ENCODE measurements at places on chromosomes 13 and 19. TPM values are rescaled to one million over a fixed set of nuclear protein-coding genes. Genes with fewer than 3 reads are reported as not detected.

GRCh38 chr19:45507872-45508416 is 665 bp downstream of the VASP start:
- H3K4me3 ChIP-seq, result peak overlapping the region; percentile 85
- H3K27me3 ChIP-seq, result no peaks in the 10 kb centered on the region
- no peak for DNase-seq
- peaks cover 44% of the 10 kb centered on the region for H3K4me1 ChIP-seq
- peak overlapping the region; percentile 51 for H3K27ac ChIP-seq

DNA sequence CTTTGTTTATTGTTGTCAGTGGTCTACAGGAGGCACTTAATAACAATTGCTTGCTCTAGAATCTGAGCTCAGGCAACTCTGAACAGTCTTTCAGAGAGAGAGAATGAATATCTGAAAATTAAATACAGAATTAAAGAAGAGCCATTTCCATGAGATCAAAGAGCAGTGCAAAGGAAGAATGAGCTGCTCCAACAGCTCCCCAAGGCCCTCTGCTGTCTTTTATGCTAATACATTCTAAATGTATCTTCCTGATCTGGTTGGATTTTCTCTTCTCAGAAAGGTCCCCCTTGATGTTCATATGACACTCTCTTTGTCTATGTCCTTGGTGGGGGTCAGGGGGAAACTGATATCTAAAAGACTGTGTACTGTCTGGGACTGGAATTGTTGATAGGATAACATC is 1029.6 kb downstream of the PCDH9 start:
- no peaks in the 10 kb centered on the region for H3K4me1 ChIP-seq
- no peak for DNase-seq
- H3K27me3 ChIP-seq, result no peaks in the 10 kb centered on the region
- H3K4me3 ChIP-seq, result no peak overlapping the region
- H3K27ac ChIP-seq, result no peak overlapping the region

GRCh38 chr13:39952249-39953233 is 297.1 kb downstream of the COG6 start:
- no peak overlapping the region for H3K27ac ChIP-seq
- DNase-seq, result peak; percentile 15
- no peaks in the 10 kb centered on the region for H3K36me3 ChIP-seq
- H3K4me3 ChIP-seq, result no peak overlapping the region

GRCh38 chr13:99980824-99981734 is 505 bp upstream of the ZIC2 start:
- H3K4me1 ChIP-seq, result peaks cover 27% of the 10 kb centered on the region
- peak; percentile 56 for DNase-seq
- peaks cover 58% of the 10 kb centered on the region for H3K27me3 ChIP-seq
- H3K36me3 ChIP-seq, result no peaks in the 10 kb centered on the region

DNA sequence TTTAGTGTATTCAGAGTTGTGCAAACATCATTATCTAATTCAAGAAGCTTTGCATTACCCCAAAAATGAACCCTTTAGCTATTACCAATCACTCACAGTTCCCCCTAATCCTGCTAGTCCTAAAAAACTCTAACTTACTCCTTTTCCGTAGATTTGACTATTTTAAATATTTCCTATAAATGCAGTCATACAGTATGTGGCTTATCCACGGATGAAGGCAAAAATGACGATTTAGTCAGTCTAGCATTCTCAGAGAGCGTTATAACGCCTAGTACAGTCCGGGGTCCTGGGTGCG is 587 bp upstream of the ZNF383 start:
- no peak for DNase-seq
- H3K27me3 ChIP-seq, result no peaks in the 10 kb centered on the region
- peaks cover 39% of the 10 kb centered on the region for H3K36me3 ChIP-seq
- peaks cover 24% of the 10 kb centered on the region for H3K4me1 ChIP-seq

- peaks cover 5% of the 10 kb centered on the region for H3K4me1 ChIP-seq
- peaks cover 21% of the 10 kb centered on the region for H3K36me3 ChIP-seq
- no peak overlapping the region for H3K27ac ChIP-seq
- H3K27me3 ChIP-seq, result no peaks in the 10 kb centered on the region
These were observed 49.2 kb downstream of the DIAPH3 start for GRCh38 chr13:60114499-60115028.

- no peak overlapping the region for H3K27ac ChIP-seq
- no peaks in the 10 kb centered on the region for H3K4me1 ChIP-seq
- DNase-seq, result peak; percentile 72
- H3K4me3 ChIP-seq, result no peak overlapping the region
- H3K36me3 ChIP-seq, result no peaks in the 10 kb centered on the region
These were observed 39.9 kb upstream of the CEACAM8 start for GRCh38 chr19:42634409-42635232.

- H3K27ac ChIP-seq, result no peak overlapping the region
- peaks cover 9% of the 10 kb centered on the region for H3K4me1 ChIP-seq
- peak; percentile 54 for DNase-seq
These were observed 24.9 kb downstream of the NFILZ start for GRCh38 chr19:8655340-8655709.

GRCh38 chr13:42405665-42406390 is 133.9 kb downstream of the AKAP11 start:
- H3K27me3 ChIP-seq, result no peaks in the 10 kb centered on the region
- peaks cover 44% of the 10 kb centered on the region for H3K36me3 ChIP-seq
- H3K4me3 ChIP-seq, result peak overlapping the region; percentile 48
- peak; percentile 83 for DNase-seq
- peaks cover 62% of the 10 kb centered on the region for H3K4me1 ChIP-seq

DNA sequence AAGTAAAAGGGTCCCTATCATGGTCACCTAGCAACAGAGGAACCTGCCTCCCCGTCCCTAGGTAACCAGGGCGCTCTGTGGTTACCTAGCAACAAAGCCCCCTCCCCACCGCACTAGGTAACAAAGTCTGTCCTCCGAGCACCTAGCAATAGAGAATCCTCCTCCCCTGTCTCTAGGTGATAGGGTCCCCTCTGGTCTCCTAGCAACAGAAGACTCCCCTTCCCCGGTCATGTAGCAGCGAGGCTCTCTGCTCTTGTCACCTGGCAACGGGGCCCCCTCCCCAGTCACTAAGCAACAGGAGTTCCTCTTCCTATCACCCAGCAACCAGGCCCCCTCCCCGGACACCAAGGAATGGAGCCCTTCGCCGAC is 307 bp downstream of the JOSD2 start:
- DNase-seq, result no peak
- peak overlapping the region; percentile 80 for H3K27ac ChIP-seq
- H3K4me1 ChIP-seq, result peaks cover 14% of the 10 kb centered on the region
- peaks cover 4% of the 10 kb centered on the region for H3K36me3 ChIP-seq

DNA sequence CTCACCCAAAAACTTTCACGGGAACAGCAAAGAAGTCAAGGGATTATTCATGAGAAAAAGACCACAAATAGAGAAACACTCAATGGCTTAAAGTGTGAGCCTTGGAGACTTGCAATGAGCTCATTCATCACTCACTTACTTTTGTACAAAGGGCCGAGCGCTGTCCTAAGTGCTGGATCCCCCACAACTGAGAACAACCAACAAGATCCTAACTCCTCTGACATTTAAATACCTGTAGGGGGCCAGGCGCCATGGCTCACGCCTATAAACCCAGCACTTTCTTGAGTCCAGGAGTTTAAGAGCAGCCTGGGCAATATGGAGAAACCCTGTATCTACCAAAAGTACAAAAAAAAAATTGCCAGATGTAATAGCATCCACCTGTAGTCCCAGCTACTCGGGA is 29.4 kb upstream of the ZNF507 start:
- H3K36me3 ChIP-seq, result no peaks in the 10 kb centered on the region
- no peak for DNase-seq
- no peaks in the 10 kb centered on the region for H3K4me1 ChIP-seq
- H3K27me3 ChIP-seq, result peaks cover 6% of the 10 kb centered on the region

GRCh38 chr19:28427376-28428083 is 785.4 kb downstream of the UQCRFS1 start:
- no peak for DNase-seq
- H3K4me1 ChIP-seq, result peaks cover 6% of the 10 kb centered on the region
- H3K27ac ChIP-seq, result no peak overlapping the region
- H3K36me3 ChIP-seq, result no peaks in the 10 kb centered on the region

DNA sequence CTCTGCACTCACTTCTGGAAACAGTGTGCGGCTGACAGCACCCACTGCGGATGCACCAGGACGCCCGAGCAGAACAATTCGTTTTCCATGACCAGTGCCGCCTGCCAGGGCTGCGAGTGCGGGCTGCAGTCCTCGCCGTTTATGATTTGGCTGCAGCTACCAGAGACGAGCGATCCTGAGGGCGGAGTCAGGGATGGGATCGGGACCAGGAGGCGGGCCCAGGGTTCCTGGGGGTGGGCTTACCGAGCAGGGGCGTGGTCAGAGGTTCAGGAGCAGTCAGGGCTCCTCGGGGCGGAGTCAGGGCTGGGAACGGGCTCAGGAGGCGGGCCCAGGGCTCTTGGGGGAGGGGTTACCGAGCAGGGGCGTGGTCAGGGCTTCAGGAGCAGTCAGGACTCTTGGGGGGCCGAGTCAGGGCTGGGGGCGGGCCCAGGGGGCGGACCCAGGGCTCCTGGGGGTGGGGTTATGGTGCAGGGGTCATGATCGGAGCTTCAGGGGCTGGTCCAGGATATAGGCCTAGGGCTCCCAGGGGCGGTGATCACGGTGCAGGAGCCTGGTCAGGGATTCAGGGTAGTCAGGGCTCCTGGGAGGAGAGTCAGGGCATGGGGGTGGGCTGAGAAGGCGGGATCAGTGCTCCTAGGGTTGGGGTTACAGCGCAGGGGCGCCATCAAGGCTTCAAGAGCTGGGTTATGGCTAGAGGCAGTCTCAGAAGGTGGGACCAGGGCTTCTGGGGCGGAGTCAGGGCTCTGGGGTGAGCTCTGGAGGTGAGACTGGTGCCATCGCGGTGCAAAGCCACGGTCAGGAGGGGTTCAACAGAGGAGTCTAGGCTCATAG is 1.7 kb downstream of the KLK4 start:
- H3K27ac ChIP-seq, result no peak overlapping the region
- peak; percentile 77 for DNase-seq
- H3K4me3 ChIP-seq, result peak overlapping the region; percentile 15
- no peaks in the 10 kb centered on the region for H3K36me3 ChIP-seq
- peaks cover 48% of the 10 kb centered on the region for H3K27me3 ChIP-seq

DNA sequence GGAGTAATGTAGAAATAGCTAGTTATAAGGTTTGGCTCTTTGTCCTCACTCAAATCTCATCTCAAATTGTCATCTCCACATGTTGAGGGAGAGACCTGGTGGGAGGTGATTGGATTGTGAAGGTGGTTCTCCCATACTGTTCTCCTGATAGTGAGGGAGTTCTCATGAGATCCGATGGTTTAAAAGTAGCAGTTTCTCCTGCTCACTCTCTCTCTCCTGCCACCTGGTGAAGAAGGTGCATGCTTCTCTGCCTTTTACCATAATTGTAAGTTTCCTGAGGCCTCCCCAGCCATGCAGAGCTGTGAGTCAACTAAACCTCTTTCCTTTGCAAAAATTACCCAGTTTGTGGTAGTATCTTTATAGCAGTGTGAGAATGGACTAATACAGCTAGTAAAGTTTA is 849.4 kb downstream of the DACH1 start:
- no peak overlapping the region for H3K27ac ChIP-seq
- H3K36me3 ChIP-seq, result no peaks in the 10 kb centered on the region
- no peaks in the 10 kb centered on the region for H3K4me1 ChIP-seq
- DNase-seq, result no peak

GRCh38 chr13:45224176-45224575 is 23.3 kb upstream of the KCTD4 start:
- H3K27ac ChIP-seq, result no peak overlapping the region
- peaks cover 11% of the 10 kb centered on the region for H3K4me1 ChIP-seq
- H3K4me3 ChIP-seq, result no peak overlapping the region
- H3K36me3 ChIP-seq, result peaks cover 5% of the 10 kb centered on the region
- H3K27me3 ChIP-seq, result no peaks in the 10 kb centered on the region

DNA sequence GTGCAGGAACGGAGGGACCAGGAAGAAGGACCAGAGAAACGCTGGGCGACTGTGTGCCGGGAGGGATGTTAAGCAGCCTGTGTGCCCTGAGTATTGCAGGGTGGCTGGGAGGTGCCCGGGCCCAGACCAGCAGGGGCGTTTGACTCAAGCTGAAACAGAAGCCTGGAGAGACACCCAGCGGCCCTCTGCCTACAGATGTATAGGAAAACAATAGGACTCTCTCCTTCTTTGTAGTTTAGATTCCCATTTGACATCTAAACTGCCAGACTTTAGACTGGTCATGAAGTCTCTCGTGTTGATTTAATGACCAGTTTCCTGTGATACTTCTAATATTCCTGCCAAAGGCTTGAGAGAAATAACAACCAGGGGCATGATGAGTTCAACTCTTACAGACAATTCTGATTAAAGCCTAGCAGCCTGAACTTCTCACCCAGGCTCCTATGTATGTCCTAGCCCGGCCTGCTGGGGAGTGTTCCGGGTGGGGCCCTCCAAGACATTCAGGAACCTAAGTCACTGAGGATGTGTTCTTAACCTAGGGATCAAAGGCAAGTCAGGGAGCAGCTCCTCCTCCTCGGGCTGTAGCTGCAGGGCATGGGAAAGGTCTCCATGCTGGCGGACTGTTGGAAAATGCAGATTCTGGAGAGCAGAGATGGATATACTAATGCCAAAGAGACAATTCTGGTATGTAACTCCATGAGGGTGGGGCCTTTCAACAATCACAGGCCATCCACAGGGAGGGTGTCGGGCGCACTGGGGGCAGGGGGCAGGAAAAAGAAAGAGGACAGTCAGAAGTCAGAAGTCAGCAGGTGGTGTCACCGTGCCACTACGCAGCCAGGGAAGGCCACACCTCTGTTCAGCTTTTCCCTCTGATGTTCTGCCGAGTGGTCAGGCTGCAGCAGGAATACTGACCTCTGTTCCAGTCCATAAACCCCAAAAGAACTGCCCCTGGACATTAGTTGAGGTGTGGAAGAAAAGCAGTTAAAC is 131.8 kb downstream of the STARD13 start:
- no peak overlapping the region for H3K4me3 ChIP-seq
- no peak for DNase-seq
- no peaks in the 10 kb centered on the region for H3K4me1 ChIP-seq
- H3K27ac ChIP-seq, result no peak overlapping the region
- peaks cover 11% of the 10 kb centered on the region for H3K27me3 ChIP-seq

DNA sequence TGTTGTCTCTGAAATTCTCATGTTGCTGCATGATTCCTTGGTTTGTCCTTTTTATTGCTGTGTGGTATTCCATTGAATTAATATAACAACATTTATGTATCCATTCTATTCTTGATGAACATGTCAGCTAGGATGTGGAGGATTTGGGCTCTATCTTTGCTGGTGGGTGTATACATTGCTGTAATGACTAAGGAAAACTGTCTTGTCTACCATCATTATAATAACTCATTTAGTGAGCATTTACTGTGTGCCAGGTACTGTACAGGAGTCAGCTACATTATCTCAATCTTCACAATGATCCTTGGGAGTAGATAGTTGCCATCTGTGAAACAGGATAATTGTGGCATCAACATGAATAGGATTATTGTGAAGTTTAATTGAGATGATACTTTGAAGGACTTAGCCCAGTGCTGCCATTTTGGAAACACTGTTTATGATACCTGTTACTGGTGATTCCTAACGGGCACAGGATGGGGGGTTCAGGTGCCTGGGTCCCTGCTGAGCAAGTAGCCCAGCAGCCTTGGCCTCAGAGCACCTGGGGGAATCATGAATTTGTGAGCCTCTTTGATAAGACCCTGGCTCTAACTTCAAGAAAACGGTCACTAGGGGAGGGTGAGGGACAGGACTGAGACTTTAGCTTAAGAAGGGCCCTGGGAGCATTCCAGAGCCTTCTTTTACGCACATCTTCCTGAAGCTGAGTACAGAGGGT is 1.8 kb upstream of the CCNE1 start:
- H3K27ac ChIP-seq, result peak overlapping the region; percentile 94
- H3K36me3 ChIP-seq, result peaks cover 17% of the 10 kb centered on the region
- H3K4me3 ChIP-seq, result peak overlapping the region; percentile 79
- H3K27me3 ChIP-seq, result no peaks in the 10 kb centered on the region
- DNase-seq, result no peak

Gene TINCR
- total RNA-seq, result 0.23 TPM

Gene PCDH20
- not detected for total RNA-seq

Gene ZNF66
- total RNA-seq, result 11.1 TPM

Gene METTL21C
- total RNA-seq, result not detected

Gene NCR1
- not detected for total RNA-seq

Gene THAP8
- 3.4 TPM for total RNA-seq

Gene CILP2
- total RNA-seq, result 0.27 TPM

Gene CXCL17
- total RNA-seq, result not detected

Gene GJB6
- total RNA-seq, result 2.7 TPM

Gene FARP1
- total RNA-seq, result 0.25 TPM

Measured in activated CD4-positive, alpha-beta T cell treated with anti-CD3 and anti-CD28 coated beads for 36 hours (primary cell).